Right renal cortex interstitium (tissue), 3 donors: ENCODE measurements at places on chromosomes 6 and 20. TPM values are rescaled to one million over a fixed set of nuclear protein-coding genes. Genes with fewer than 3 reads are reported as not detected.

DNA sequence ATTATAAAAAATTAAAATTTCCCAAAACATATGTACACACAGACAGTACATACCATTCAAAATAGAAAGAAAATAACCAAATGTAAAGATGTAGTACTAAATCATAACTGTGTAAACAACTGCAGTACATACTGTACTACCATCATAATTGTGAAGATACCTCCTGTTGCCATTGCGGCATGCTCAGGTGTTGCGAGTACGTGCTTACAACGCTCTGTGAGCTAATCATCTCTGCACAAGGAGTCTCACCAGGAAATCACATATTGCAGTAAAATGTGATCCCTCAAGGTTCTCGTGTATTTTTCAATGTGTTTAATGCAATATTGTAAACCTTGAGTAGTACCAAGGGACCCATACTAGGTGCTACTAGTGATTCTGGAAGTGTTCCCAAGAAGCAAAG, 22.9 kb downstream of the ASIP start:
- DNase-seq = no peak

- DNase-seq = no peak
Observed at GRCh38 chr6:138517635-138518034, 18.3 kb upstream of the NHSL1 start.

- no peak for DNase-seq
Observed at GRCh38 chr20:60427516-60427915, 469.3 kb downstream of the CDH26 start.

GRCh38 chr6:141610741-141611140, 522.0 kb upstream of the GJE1 start:
- no peak for DNase-seq

GRCh38 chr6:49030251-49031020, 432.6 kb downstream of the MMUT start:
- no peak for DNase-seq

DNA sequence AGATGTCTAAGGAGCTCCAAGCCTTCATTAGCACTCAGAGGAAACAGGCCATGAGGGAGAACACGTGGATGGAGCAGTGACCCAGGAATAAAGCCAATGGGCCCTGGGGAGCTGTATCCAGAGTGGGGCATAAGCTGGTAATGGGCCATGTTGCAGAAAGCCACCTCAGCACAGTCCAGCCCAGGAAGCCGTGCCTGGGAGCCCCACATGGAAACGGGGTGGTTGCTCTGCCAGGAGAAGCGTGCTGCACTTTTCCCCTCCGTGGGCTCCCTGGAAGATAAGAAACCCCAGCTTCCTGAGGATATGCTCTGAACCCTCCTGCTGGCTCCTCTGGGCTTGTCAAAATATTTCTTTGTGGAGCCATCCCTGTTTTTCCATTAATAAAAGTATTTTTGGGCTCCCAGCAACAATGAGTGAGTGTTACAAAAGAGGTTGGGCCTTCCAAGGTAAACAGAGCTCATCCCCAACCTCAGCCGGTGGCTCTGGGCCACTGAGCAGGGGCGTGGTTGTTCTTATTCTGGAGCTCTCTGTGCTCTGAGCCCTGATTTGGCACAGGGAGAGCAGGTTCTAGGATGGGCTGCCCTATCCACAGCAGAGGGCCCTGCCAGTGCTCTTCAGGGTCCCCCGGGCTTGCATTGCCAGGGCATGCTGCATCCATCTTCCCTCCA, 31.2 kb upstream of the NFATC2 start:
- no peak for DNase-seq

GRCh38 chr6:37092923-37093727, 76.8 kb upstream of the PIM1 start:
- DNase-seq = no peak

GRCh38 chr6:16162003-16162402, 33.1 kb downstream of the MYLIP start:
- DNase-seq = no peak

- no peak for DNase-seq
Observed at GRCh38 chr6:144921206-144921975, 636.3 kb downstream of the UTRN start.

- no peak for DNase-seq
Observed at GRCh38 chr6:38644951-38645350, 5.2 kb upstream of the BTBD9 start.

DNA sequence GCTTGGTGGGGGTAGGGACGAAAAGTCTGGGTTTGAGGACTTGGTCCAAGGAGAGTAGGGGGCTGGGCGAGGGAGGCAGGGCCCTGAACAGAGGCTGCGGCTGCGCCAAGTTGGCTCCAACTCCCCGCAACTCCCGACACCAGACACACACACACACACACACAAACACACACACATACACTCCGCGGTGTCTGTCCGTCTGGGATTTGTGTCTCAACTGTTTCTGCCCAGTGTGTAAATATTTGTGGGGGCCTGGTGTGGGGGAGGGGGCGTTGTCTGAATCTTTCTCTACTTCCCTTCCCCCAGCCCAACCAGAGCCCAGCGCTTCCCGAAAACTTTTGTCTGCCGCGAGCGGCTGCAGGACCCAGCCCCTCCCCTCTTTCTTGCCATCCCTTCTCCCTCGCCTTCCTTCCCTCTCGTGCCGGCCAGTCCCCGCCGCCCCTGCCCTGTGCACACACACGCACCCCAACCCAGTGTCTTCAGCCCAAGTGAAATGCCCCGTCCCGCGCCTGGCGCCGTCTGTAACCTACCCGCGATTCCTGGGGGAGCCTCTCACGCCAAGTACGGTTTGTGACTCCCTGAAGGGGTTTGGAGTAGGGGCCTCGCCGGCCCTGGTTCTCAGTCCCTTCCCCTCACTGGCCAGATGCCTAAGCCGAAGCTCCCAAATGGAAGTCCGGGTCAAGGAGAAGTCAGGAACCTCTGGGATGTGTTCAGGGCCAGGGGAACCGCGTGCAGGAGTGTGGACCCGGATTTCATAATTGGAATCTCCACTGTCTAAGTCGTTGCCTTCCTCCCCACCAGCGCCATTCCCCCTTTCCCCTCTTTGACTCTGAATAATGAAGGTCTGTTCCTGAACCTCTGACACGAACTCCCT, 904 bp downstream of the MDFI start:
- DNase-seq = no peak

DNA sequence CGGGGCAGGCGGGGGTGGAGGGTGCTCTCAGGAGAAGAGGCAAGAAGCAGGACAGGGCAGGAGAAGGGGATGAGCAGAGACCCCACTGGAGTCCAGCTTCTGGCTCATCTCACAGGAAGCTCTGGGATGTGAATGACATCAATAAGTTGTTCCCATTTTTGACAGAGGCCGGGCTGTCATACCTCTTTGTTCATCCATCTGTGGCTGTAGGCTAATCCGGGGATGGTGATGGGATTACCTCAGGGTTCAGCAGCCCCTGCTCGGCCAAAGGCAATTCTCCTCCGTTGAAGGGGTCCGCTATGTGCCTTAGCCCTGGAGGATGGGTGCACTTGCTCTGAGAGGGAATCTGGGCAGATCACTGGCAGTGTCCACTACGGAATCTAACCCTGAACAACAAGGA, 3.3 kb upstream of the TMC2 start:
- DNase-seq = no peak

DNA sequence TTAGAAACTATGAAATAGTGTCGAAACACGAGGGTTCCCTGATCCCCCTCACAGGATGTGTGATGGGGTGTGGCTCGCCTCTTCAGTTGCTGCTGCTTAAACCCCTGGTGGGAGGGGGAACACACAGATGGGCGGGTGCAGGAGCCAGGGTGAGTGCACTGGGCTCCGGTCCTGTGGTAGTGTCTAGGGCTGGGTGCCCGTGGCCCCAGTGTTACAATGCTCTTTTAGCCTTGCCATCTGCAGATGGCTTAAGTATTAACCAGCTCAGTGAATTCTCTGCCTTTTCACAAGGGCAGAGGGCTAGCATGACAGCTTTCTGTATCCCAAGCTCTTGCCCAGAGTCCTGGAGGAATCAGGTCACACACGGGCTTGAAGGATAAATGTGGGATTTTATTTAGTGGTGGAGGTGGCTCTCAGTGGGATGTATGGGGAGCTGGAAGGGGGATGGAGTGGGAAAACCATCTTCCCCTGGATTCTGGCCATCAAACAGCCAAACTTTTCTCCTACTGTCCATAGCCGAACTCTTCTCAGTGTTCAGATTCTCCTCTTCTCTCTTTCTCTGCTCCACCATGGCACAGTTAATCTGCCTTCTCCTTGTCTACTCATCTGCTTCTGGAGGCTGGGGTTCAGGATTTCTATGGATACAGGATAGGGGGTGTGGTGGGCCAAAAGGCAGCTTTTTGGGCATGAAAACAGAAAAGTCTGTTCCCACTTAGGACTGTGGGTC, 659.0 kb downstream of the EPM2A start:
- DNase-seq = no peak

DNA sequence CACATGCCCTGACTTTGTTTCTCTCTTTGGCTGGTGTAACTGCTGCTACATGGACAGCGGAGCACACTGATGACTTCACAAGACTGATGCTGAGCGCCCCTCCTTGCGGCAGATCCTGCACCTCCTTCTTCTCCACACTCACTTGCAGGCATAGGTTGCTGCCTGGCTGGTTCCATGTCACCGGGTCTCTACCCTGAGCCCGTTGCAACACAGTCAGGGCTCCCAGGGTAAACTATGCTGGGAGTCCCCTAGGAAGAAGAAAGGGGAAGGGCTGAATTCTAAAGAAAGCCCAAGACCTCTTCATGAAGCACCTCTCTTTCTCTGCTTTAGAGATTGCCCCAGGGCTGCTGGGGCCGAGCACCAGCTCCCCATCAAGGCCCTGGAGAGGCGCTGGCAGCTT, 83.3 kb upstream of the DUSP22 start:
- no peak for DNase-seq

DNA sequence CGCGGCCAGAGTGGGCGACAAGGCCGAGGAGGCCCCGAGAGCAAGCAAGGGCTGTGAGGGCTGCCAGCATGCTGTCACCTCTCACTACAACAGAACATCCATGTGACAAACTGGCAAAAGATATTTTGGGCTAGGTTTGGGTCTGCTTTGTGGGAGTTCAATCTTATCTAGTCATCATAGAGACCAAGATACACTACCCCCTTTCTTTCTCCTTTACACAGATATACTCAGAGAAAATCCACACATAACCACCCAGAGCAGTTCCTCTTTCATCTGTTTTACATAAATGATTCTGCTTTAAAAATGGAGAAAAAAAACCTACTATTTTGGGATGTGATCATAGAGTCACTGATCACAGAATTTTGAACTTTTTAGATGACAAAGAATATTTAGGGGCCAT, 16.8 kb downstream of the SOX4 start:
- no peak for DNase-seq

- no peak for DNase-seq
Observed at GRCh38 chr6:158059108-158059507, 77.4 kb downstream of the SYNJ2 start.

DNA sequence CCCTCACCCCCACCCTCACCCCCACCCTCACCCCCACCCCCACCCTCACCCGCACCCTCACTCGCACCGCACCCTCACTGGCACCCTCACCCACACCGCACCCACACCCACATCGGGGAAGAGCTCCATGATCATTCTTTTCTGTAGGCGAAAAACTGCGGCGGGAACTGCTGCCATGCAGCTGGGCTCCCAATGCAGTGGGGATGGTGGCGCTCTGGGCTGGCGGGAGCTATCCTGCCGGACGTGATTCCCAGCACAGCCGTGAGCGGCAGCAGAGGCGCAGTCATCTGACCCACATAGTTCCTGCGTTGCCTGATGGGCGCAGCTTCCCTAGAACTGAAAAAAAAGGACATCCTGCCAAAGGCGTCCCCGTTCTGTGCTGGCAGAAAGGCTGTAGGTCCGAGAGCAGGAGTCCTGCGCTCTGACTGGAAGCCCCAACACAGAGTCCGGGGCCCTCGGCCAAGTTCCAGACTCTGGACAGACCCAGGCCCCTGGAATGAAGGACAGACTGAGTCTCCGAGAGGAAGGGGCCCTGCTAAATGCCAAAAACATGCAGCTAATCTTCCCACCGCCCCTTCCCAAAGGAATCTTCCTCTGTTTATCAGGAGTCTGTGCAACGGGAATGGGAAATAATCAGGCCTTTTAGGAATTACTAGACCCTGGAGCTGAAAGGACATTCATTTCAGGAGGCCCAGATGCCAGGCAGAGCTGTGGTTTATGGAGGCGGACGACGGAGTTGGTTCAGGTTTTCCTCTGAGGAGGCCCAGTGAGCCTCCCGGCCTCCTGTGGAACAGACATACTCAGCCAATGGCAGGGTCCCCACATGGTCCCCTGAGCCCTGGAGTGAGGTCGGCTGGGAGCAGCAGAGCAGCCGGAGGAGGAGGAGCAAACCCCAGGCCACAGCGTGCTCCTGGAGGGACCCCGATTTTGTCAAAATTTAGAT, 14.1 kb upstream of the TCFL5 start:
- DNase-seq = no peak

REV3L gene
- 47.9 TPM for polyA plus RNA-seq

PMEPA1 gene
- polyA plus RNA-seq = 18.2 TPM

MYLK4 gene
- polyA plus RNA-seq = 1.7 TPM

TXNDC5 gene
- polyA plus RNA-seq = 91.6 TPM

DEFB124 gene
- not detected for polyA plus RNA-seq

MCHR2 gene
- polyA plus RNA-seq = not detected

CCN6 gene
- polyA plus RNA-seq = 3.9 TPM

CYP39A1 gene
- 7.9 TPM for polyA plus RNA-seq

SLC52A3 gene
- polyA plus RNA-seq = 3.6 TPM

LKAAEAR1 gene
- not detected for polyA plus RNA-seq
